Osteocyte (in vitro differentiated cells): ENCODE measurements at places on chromosomes 1 and 21. TPM values are rescaled to one million over a fixed set of nuclear protein-coding genes. Genes with fewer than 3 reads are reported as not detected.
A peak's percentile ranks its signal among the peaks of the same experiment; 100 is the strongest.

The RIPPLY3 gene
- 0.21 and 0.27 TPM in 2 replicates for total RNA-seq

DNA sequence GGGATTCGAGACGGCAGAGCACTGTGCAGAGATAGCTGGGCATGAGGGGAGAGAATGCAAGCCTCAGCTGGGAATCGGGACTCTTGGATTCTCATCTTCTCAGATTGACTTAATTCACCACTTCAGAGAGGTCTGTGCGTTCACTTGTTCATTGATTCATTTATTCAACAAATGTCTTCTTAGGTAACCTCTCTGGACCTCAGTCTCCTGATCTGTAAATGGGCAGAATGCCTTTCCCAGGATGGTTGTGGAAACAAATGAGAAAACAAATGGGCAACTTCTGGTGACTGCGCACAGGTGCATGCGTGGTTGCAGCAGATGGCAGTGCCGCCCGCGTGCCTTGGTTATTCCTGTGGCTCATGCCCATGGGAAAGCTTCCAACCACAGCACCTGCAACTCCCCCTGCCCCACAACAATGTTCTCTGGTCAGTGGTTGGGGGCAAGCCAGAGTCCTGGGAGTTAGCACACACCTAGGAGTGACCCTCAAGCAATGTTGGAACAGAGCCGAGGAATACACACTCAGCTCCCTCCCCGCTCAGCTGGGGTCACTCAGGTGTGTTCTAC lies 110.1 kb upstream of the RUNX3 start:
- no peak for DNase-seq

GRCh38 chr21:42861311-42861847 lies 18.0 kb downstream of the WDR4 start:
- DNase-seq = no peak

The TCHH gene
- 0.05 TPM in 1 of 2 replicates, not detected in the other for total RNA-seq

DNA sequence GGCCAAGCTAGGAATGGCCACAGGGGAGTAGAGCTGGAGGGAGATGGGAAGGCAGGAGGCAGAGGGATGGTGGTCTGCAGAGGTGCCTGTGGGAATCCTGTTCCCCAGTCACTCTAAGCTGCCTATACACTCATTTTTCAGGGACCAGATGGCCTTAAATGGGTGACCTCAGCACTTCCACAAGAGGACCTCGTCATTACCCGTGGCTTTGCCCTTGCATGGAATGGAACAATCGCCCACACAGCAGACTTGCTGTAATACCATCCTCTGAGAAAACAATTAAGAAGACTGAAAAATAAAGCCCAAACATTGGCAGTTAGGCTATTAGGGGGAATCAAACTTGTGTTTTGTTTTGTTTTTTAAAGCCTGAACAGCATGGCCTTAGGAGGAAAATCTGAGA lies 12.9 kb upstream of the TNN start:
- DNase-seq = no peak

- DNase-seq = no peak
These were observed 49.7 kb downstream of the PBX1 start for GRCh38 chr1:164608651-164609057.

DNA sequence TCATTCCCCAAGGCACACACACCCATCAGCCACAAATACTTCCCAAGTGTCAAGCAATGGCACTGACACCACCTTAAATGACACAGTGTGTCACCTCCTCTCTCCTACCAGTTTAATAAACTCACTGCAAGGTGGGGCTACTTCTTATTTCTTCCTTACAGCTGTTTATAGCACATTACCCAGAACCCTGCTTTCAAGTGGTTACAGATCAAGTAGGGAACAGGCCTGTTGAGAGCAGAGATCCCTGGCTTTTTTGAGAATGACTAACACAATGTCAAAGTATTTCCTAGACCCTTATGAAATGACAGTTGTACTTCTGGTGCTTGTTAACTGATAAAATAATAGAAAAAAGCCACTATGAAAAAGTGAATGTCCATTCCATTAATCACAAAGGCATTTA lies 19.8 kb downstream of the ZBTB17 start:
- DNase-seq = no peak

DNA sequence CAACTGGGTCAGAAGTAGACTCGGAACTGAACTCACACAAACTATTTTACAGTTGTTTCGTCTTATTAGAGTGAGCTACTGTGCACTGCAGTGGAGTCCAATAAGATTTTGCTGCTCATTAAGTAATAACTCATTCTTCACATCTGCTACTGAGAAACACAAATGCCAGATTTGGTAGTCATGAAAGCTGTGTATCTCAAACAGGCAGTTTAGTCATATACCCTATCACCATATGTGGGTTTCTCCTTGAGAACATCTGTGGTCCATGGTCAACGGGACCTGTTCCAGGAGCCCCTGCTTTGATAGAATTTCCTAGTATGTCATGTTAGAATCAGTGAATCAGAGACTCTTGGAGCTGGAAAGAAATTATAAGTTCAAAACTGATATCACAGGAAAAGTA lies 60.4 kb downstream of the ALG14 start:
- DNase-seq = no peak

- DNase-seq = no peak
These were observed 52.5 kb downstream of the CDC14A start for GRCh38 chr1:100404821-100405220.

DNA sequence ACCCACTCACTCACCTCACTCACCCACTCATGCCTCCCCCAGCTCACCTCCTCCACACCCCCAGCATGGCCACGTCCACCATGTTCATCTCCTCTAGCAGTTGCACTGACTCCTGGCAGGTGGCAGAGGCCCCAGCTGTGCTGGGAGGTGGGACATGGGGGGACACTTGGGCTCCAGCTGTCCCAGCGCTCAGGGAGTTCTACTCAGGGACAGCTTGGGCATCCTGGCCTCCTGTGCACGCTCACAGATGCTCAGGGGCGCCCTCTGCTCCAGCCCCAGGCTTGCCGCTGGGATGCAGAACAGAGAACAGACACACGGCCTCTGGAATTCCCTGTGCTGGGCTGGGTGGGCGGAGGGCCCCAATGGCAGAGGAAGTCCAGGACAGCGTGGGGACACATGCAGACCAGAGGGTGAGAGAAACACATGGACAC lies 5.2 kb downstream of the KRTAP10-8 start:
- peak; percentile 73 for DNase-seq

- DNase-seq = no peak
These were observed 410.0 kb downstream of the TGFB2 start for GRCh38 chr1:218755128-218755527.

- no peak for DNase-seq
These were observed 10.7 kb downstream of the ZNF648 start for GRCh38 chr1:182050481-182051448.

The HAO2 gene
- not detected in 2 replicates for total RNA-seq

The TNFAIP8L2 gene
- not detected in 2 replicates for total RNA-seq

DNA sequence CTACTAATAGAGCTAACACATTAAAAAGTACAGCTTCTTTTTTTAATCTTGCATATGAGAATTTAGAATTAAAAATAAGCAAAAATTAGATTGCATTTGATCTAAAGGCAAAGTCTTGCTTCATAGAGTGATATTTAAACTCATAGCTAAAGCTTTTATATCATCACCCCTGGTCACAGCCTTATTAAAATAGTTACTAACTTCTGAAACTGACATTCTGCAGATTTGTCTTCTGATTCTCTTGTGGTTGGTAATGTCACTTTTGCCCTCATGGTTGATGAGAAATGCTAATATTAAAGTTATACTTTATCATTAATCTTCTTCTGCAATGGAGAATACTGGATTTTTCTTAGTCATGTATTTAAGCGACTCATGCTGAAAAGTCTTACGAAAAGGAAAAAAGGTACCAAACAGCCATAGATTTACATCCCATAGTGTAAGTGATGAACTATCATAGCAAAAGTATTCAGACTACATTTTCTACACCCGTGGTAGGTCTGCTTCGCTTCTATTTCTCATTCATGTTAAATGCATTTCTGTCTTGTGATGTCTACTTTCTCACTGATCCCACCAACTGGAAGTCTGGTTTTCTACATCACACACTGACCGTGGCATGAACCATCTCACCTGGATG lies 330.5 kb upstream of the B3GALT2 start:
- DNase-seq = no peak

GRCh38 chr1:201999625-202000238 lies 10.7 kb upstream of the ELF3 start:
- no peak for DNase-seq

The IFNLR1 gene
- 0.16 TPM in 1 of 2 replicates, not detected in the other for total RNA-seq

The KRTAP13-2 gene
- total RNA-seq = not detected in 2 replicates

The LCE1A gene
- not detected in 2 replicates for total RNA-seq

The CDA gene
- total RNA-seq = not detected in 2 replicates

GRCh38 chr21:35399706-35400105 lies 350.6 kb upstream of the RUNX1 start:
- DNase-seq = no peak

DNA sequence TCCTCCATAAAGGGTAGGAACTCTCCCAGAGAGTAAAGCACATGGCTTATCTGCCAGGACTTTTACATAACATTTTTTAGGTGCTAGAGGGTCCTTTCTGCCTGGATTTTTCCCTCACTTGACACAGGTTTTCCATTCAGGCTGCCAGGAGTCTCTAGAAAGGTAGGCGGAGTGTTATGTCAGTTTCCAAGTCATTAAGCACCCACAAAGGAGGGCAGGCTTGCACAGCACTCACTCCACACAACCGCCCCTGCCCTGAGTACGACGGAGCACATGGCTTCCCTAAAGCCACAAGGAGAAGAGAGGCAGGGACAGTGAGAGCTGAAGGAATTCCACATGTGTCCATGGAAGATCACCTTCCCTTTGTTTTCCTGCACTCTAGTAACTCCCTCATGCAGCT lies 55.7 kb downstream of the CAPZB start:
- no peak for DNase-seq

The BACH1 gene
- total RNA-seq = 93.8 and 95.0 TPM in 2 replicates

DNA sequence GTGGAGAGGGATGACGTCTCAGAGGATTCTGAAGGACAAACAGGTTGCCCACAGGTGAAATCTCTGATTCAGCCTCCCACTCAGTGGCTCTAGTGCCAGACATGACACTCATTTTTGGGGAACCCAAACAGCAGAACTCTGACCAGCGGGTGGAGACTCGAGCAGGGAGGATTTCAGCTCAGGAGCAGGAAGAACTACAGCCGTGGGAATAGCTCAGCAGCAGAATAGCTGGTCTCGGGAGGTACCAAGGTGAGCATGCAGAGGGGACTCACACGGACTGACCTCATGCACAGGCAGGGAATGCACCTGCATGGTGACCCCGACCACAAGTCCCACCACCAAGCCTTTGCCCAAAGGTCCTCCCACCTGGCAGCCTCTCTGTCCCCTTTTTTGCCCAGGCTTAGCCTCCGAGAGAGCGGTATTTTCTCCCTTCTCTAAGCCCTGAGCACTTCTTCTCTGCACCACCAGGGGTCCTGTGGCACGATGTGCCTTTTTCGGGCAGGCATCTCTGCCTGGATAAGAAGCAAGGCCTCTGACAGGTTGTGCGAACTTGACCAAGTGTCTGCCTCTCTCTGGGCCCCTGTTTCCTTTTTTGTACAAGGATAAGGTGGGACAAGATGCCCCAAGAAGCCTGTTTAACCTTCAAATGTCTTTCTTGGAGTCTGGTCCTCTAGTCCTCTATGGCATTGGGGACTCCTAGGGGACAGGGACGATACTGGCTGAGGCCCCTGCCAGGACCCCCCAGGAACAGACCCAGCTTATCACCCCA lies 8.8 kb upstream of the FGR start:
- no peak for DNase-seq

The EFNA1 gene
- total RNA-seq = 29.3 and 31.3 TPM in 2 replicates

GRCh38 chr21:25734654-25734903 lies 125 bp downstream of the ATP5PF start:
- DNase-seq = no peak

- no peak for DNase-seq
These were observed 339.2 kb downstream of the ADGRL2 start for GRCh38 chr1:82139751-82140468.

DNA sequence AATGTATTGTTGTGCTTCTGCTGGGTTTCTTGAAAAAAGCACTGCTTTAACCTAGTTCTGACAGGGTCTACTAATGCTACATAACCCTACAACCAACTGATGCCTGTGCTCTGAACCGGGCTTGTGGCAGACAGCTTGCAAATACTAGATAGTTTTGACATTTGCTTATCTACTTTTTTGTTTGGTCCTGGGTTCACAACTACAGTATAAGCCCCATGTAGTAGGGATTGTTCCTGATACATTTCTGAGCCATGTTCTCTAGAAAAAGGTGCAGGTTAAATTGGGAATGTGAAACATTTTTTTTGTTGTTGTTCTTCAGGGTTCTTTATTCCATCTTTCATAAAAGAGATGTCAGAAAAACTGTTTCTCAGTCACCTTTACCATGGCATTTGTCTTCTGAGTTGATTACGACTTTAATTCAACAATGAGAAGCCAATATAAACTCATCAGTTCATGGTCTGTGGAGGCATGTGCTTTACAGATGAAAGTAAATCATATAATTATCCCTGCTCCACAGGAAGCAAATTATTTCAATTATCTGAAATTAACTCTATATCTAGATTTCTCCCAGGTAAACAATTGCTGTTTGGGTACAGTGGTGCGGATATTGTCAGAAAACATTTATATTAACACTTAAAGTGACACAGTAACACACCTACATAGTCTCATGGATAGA lies 22.0 kb downstream of the OLFM3 start:
- DNase-seq = no peak

GRCh38 chr1:9495854-9496374 lies 43.4 kb upstream of the SLC25A33 start:
- no peak for DNase-seq

The ALG14 gene
- 5.5 and 6.0 TPM in 2 replicates for total RNA-seq

The ZFP69 gene
- total RNA-seq = 3.7 and 4.9 TPM in 2 replicates

GRCh38 chr21:42397746-42398394 lies 2.0 kb upstream of the TMPRSS3 start:
- DNase-seq = no peak

The TSPEAR gene
- total RNA-seq = not detected in 2 replicates

The CYP4A11 gene
- not detected in 2 replicates for total RNA-seq

DNA sequence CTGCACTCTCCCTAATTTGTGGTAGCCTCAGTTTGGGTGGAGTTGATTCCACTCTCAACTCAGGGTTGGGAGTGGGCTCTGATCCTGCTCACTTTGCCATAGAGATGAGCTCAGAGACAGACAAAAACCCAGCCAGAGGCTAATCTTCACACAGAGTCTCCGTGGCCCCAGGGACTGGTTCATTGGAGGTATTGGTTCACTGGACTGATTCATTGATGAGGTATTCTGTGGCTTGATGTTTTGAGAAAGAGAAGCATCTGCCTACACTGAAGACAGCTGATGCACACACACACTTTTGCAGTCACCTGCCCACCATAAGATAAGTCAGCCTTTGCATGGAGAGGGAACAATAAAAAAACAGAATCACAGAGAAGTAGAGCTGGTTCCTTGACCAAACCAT lies 183.8 kb downstream of the AJAP1 start:
- no peak for DNase-seq

The MYBPH gene
- not detected in 2 replicates for total RNA-seq

The RCSD1 gene
- total RNA-seq = not detected in 2 replicates
